ENCODE measurements at places on chromosomes 13 and 19.
A peak's percentile ranks its signal among the peaks of the same experiment; 100 is the strongest.

DNA sequence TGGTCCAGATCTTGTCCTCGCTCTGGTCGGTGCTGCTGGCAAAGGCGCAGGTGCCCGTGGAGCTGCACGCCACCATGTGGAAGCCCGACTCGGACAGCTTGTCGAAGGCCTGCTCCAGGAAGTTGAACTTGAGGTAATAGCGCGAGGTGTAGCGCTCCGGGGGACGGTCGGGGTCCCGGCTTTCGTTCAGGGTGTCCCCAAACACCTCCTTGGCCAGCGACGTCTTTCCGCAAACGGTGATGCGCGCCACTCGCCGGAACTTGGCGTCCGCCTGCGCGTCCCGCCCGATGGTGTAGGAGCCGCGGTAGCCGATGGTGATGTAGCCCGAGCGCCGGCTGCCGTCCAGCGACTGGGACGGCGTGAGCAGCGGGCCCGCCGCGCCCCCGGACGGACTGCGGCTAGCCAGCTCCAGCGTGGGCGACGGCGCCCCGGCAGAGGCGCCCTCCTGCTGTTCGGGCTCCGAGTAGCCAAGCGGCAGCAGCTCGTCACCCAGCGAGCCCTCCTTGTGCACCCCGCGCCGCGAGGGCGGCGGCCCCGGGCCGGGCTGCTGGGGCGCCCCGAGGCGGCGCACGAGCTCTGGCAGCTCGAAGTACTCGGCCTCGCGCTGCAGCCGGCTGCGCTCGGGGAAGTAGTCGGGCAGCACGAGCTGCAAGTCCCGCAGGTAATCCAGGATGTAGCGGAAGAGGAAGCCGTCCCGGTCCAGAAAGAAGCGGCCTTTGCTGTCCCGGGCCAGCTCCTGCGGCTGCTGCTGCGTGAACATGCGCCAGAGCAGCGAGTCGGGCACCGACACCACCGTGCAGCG, 801 bp downstream of the KCTD12 start:
- no peak for DNase-seq

DNA sequence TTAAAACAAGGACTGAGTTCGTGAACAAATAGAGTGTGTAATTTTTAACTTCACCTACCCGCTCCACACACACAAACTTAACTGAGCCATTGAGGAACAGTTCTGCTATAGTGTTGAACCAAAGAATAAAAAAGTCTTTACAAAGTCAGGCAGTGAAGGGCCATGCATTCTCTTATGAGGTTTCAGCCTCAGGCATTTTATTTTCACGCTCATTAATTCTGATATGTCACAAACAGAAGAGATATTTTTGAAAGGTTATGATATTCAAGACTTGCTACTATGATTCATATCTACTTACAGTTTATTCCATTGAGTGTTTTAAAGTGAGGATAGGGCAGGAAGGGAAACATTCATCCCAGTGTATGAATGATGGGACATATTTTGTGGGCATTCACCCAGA, 282.2 kb downstream of the SLITRK5 start:
- DNase-seq, result no peak

DNA sequence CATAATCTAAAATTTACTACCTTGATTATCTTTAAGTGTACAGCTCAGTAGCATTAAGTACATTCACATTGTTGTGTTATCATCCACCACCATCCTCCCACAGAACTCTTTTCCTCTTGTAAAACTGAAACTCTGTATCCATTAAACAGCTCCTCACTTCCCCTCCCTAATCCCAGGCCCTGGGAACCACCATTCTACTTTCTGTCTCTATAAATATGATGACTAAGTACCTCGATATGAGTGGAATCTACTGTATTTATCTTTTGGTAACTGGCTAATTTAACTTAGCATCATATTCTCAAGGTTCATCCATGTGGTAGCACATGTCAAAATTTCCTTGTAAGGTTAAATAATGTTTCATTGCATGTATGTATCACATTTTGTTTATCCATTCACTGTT, 49.0 kb upstream of the POMP start:
- DNase-seq, result no peak

DNA sequence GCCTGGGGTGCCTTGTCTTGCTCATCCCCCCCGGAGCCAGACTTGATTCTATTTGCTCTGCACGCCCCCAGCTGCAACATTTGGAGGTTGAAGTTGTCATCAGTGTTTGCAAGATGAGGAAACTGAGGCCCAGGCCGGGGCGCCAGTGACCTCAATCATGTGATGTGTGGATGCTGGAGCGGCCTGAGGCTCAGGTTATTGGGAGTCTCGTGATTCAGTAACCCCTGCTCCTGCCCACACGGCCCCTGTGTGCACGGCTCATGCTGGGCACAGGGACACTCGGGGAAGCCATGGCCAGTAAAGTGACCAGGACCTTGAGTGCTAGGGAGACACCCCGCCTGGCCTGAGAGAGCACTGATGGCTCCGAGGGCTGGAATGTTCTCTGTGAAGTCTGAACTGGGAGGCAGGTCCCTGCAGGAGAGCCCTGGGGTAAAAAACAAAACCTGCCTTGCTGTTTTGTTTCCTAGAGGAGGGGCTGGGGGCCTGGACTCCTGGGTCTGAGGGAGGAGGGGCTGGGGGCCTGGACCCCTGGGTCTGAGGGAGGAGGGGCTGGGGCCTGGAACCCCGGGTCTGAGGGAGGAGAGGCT, 1.9 kb downstream of the FGF21 start:
- DNase-seq, result no peak

DNA sequence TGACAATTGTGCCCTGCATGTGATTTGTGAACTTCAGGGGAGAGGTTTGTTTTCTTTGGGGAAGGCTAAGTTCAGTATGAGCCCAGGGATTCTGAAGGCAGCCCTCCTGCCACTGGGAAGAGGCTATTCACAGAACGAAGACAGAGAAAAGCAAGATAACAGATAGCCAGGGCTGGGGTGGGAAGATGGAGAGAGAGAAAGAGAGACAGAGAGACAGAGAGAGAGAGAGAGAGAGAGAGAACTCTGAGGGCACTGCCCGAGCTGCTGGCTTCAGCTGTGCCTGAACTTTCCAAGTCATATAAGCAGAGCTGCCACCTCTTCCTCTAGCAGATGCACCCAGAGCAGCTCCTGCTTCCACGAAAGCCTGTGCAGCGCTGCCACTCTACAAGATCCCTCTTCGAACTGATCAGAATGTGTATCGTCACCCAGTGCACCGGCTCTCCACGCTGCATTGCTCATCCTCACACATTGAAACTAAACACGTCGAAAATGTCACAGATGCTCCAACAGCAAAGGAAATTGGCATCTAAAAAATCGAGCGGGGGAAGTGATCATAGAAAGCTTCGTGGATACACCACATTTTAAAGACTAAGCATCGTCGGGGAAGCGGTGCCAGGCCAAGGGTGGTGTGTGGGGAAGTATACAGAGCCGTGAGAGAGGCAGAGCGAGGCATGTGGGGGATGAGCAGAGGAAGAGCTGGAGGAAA, 81.8 kb upstream of the SIAH3 start:
- DNase-seq, result no peak

DNA sequence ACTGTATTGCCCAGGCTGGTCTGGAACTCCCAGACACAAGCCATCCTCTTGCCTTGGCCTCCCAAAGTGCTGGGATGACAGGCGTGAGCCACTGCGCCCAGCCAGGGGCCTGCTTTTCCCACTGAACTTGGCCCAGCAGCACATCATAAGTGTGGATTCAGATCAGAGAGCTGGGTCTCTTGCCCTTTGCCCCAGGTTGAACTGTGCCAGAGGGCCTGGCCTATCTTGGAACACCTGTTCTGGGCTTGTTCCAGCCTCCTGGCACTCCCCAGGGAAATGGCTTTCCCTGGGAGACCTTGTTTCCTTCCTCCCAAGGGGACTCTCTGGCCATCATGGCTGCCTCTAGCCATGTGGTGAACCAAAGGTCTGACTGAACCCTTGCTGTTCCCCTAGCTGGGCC, 3.4 kb downstream of the CC2D1A start:
- no peak for DNase-seq

DNA sequence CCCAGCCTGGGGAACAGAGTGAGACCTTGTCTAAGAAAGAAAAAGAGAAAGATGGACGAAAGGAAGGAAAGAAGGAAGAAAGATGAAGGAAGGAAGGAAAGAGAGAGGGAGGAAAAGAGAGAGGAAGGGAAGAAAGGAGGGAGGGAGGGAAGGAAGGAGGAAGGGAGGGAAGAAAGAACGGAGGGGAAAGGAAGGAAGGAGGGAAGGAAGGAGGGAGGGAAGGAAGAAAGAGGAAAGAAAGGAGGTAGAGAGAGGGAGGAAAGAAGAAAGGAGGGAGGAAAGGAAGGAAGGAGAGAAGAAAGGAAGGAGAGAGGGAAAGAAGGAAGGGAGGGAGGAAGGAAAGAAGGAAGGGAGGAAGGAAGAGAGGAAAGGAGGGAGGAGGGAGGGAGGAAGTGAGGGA, 20.9 kb downstream of the CABP5 start:
- no peak for DNase-seq

GRCh38 chr19:944171-944567, 18.3 kb downstream of the ARID3A start:
- DNase-seq, result peak; percentile 29

- no peak for DNase-seq
These were observed 57.2 kb downstream of the WASF3 start for GRCh38 chr13:26614721-26615120.

- DNase-seq, result no peak
These were observed 12.3 kb downstream of the CLDN10 start for GRCh38 chr13:95564733-95565291.

DNA sequence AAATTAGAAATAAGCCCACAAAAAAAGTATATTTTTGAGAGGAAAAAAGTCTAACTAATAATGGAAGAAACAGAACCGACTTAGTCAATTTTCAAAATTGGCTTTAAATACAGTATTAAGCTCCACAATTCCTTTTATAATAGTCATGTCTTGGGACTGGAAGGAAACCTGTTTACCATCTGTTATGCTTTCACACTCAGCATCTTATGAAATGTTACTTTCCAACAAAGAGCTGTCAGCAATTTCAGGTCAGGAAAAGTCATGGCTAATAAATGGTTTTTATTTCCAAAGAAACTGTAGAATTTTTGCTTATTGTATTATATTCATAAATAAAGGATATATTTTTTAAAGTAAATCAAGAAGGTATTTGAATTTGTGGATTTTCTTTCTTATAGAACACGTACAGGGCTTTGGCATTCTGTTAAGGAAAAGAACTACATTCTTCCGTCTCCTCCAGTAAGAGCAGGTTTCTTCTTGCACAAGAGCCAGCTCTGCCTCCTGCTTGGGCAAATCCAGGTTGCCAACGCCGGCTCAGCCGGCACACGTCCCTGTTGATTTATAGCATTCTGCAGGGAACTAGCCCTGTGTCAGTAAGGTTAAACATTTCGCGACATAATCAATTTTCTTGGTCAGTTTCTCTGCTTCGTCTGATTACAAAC, 52.9 kb upstream of the GPR12 start:
- DNase-seq, result peak; percentile 47

DNA sequence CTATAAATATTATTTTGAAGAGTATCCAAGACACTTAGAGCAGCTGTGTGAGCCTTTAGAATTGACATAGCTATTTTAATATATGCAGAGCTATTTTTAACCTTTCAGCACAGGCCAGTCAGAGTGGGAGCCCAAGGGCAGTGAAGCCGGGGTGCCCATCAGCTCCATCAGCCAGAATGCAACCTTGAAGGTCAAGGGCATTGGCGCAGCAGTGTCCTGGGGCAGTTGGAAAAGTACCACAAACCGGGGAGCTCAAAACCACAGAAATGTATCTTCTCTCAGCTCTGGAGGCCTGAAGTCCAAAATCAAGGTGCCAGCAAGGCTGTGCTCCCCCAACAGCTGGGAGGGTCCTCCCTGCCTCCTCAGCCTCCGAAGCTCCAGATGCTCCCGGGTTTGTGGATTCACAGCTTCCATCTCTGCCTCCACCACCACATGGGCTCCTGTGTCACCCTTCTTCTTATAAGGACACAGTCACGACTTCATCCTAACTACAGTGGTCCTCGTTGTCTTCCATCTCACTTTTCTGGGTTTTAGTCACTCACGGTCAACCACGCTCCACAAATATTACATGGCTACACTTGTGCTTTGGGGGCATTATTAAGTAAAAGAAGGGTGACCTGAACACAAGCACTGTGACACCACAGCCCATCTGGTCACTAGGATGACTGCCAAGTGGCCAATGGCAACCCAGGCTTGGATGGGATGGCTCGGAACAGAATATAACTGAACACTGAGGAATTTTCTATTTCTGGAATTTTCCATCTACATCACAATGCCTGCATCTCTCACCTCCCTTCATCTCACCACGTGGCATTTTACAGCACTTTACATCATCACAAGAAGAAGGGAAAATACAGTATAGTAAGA, 15.9 kb upstream of the GAS6 start:
- no peak for DNase-seq

DNA sequence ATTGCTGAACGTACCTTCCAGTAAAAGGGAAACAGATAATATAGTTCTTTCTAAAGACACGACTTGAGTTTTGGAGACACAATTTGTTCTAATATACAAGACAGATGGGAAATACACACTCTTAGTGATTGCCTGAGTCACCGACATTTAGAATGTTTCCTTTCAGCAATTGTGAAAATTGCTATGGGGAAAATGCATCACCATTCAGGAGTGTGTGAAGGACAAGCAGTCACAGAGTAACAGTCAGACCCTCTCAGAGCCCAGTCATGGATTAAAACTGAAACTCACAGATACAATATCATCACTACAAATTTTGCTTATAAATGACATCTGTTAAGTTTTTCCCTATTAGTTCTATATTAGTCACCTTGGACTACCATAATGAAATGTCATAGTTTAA, 286.1 kb downstream of the SPRY2 start:
- DNase-seq, result no peak

GRCh38 chr19:11142528-11143171, 12.9 kb downstream of the SPC24 start:
- DNase-seq, result no peak

DNA sequence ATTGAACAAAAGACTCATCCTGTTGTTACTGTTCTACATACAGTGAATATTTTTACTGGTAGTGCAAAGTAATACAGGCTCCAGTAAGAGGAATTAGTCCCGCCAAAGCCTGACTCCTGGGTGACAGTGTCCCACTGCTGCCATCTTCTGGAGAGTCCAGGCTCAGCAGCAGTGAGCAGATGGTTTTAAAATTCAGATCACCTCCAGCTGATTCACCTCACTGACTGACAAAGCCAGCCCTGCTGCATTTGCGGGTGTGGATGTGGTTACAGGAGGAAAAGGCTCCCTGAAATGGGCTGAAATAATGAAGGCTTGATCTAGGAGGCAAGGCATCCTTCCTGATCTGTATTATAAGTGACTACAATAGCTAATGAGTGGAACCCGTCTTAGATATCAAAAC, 18.3 kb downstream of the PABPC3 start:
- peak; percentile 61 for DNase-seq

DNA sequence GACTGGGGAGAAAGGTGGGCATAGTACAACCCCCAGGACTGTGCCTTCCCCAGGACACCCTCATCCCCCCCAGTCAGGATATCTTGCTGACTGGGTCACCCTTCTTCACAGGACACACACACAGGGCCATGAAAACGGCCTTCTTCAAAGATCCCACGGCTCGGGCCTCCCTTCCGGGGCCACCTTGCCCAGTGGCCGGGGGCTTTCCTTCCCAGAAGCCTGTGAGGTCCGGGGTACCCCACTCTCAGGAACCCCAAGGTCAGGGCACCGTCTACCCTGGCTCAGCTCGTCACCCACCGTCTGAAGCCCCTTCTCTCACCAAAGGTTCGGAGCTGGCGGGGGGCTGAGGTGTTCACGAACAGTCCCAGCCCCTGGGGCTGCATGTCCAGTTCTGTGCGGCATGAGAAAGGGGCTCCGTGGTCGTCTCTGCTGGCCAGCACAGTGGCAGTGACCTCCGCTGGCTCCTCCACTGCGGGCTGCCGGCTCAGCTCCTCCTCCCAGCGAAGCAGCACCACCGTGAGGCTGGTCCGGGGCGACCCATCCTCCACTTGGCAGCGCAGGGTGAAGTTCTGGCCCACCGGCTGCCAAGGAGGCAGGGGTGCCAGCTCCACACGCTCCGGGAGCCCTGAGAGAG, 2.1 kb upstream of the RAVER1 start:
- no peak for DNase-seq

- DNase-seq, result no peak
These were observed 288.7 kb downstream of the EFNB2 start for GRCh38 chr13:106246666-106247188.

Measured in NCI-H2227 treated with DMSO at 0.1 percent for 48 hours (cell line).